ENCODE measurements at places on chromosomes 16 and 17. TPM values are rescaled to one million over a fixed set of nuclear protein-coding genes. Genes with fewer than 3 reads are reported as not detected.

DNA sequence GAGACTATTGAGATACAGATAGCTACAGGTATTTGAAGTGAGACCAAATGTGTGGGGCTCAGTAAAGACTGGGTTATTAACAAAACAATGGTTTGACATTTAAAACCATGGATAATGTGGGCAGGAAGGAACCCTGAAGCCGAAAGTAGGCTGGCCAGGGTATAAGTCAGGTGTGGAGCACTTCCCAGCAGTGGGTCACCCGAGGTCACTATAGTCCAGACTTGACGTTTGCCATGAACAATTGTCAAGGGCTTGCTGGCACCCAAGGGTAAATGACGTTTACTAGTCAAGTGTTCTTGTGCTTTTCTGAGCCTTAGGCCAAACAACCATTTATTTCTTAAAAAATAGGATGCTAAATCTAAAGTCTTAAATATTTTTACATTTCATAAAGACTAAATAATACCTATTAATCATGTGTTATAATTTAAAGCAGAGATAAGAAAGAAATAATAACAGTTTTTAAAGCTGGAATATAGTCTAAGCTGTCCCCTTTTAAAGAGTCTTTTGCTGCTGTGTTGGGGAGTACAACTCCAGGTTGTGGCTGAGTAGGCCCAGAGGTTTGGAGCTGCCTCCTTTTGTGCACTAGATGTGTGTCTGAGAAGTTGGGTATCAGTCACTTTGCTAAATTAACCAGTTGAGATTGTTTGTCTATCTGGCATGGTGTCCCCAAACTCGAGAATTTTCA, 15.7 kb downstream of the ALDH3A2 start:
- DNase-seq: no peak

DNA sequence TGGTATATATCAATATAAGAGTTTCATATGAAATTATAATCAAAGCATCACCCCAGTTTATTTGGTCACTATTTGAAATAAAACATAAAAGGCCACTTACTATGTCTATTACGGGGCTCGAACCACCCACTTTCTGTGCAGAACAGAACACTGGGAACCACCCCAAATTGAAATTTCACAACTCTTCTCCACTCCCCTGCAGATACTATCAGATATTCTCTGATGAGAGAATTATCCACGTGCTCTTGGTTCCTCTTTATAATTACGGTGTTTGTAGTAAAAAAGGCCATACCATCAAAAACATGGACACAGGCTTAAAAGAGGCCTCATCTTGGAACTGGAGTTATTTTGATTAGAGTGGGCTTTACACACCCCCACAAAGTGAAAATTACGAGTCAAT, 82.8 kb downstream of the WDR59 start:
- no peak for DNase-seq

Gene LRRC37A
- 4.5 TPM for total RNA-seq

Gene KRTAP9-4
- not detected for total RNA-seq
